ENCODE measurements at places on chromosomes 6 and 20. TPM values are rescaled to one million over a fixed set of nuclear protein-coding genes. Genes with fewer than 3 reads are reported as not detected.

DNA sequence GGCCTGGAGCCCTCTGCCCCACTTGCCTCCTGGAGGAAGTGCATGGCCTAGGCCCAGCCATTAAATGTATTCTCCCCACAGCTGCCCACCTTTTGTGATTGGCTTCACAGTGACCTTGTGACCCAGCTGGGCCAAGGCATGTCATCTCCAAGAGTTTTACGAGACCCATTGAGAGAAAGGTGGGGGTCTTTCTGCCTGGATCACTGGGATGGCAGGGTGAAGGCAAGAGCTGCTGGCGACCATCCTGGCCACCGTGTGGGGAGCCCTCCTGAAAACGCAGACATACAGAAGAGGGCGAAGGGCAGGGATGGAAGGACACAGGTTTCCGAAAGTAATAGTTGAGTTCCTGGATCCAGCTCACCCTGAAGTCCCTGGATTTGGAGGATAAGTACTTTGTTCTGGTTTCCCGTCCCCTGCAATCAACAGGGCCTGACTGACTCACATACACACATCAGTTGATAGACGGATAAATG lies 12.3 kb upstream of the SPO11 start:
- no peaks in the 10 kb centered on the region for H3K4me1 ChIP-seq
- H3K36me3 ChIP-seq, result no peaks in the 10 kb centered on the region
- H3K27ac ChIP-seq, result no peak overlapping the region
- H3K4me3 ChIP-seq, result no peak overlapping the region
- H3K27me3 ChIP-seq, result no peaks in the 10 kb centered on the region
- no peak for DNase-seq

- H3K36me3 ChIP-seq, result no peaks in the 10 kb centered on the region
- H3K27me3 ChIP-seq, result no peaks in the 10 kb centered on the region
- no peak for DNase-seq
- H3K4me3 ChIP-seq, result no peak overlapping the region
Measured at GRCh38 chr6:25874822-25875562, 949 bp upstream of the SLC17A3 start.

DNA sequence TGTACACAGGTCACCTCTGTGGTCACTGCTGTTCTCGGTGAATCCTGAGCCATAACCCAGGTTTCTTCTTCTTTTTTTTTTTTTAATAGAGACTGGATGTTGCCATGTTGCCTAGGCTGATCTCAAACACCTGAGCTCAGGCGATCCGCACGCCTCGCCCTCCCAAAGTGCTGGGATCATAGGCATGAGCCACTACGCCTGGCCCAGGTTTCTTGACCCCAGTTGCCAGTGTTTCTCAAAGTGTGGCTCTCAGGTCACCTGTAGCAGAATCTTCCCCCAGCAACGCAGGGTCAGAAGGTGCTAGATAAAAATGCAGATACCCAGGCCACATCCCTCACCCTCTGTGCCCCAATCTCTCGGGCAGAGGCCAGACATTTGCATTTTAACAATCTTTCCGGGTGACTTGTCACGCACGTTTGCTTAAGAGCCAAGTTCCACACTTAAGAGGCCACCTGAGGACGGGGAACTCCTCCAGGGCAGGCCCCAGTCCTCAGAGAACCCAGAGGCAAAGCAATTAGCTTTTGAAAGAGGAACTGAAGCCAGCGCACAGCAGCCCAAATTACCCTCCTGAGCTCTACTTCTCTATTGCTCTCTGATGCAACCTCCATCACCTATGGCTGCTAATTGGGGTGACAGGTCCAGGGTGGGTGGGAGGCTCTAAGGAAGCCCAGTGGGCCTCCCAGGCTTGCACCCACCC lies 81.8 kb downstream of the NFATC2 start:
- H3K4me1 ChIP-seq, result peaks cover 14% of the 10 kb centered on the region
- H3K27ac ChIP-seq, result no peak overlapping the region
- H3K27me3 ChIP-seq, result no peaks in the 10 kb centered on the region
- DNase-seq, result no peak
- no peak overlapping the region for H3K4me3 ChIP-seq
- no peaks in the 10 kb centered on the region for H3K36me3 ChIP-seq

The SDC4 gene
- total RNA-seq, result 62.0 TPM

The CALHM5 gene
- total RNA-seq, result 0.33 TPM

The ZNF292 gene
- total RNA-seq, result 30.3 TPM

The TENT5A gene
- 8.2 TPM for total RNA-seq

GRCh38 chr6:168948002-168948401 lies 305.6 kb downstream of the THBS2 start:
- no peaks in the 10 kb centered on the region for H3K4me1 ChIP-seq
- DNase-seq, result no peak
- H3K4me3 ChIP-seq, result no peak overlapping the region
- no peak overlapping the region for H3K27ac ChIP-seq

The PLAGL1 gene
- 22.1 TPM for total RNA-seq

The OR2J1 gene
- not detected for total RNA-seq

GRCh38 chr6:157718503-157719187 lies 104.4 kb upstream of the SNX9 start:
- no peaks in the 10 kb centered on the region for H3K36me3 ChIP-seq
- H3K4me1 ChIP-seq, result no peaks in the 10 kb centered on the region
- no peaks in the 10 kb centered on the region for H3K27me3 ChIP-seq
- no peak overlapping the region for H3K27ac ChIP-seq
- no peak for DNase-seq

The BPIFB2 gene
- not detected for total RNA-seq

The KIAA1755 gene
- 0.78 TPM for total RNA-seq

The MLN gene
- total RNA-seq, result not detected

DNA sequence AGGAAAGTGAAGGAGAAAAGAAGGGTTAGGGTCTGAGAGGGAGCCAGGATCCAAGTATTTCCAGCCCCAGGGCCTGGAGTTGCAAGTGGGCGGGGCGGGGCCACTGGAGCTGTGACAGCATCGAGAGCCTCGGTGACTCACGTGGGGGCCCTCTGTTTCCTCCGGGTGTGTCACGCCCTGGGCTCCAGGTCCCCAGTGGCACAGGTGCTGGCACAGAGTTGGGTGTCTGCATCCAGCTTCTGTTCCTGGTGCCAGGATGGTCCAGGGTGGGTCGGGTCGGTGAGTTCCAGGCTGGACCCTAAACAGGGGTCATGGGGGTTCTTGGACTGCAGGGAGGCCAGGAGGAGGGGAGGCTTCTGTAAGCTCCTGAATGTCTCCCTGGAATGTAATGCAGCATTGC lies 16.7 kb downstream of the RAET1L start:
- no peaks in the 10 kb centered on the region for H3K36me3 ChIP-seq
- DNase-seq, result no peak
- peaks cover 13% of the 10 kb centered on the region for H3K4me1 ChIP-seq
- H3K27me3 ChIP-seq, result peaks cover 3% of the 10 kb centered on the region

DNA sequence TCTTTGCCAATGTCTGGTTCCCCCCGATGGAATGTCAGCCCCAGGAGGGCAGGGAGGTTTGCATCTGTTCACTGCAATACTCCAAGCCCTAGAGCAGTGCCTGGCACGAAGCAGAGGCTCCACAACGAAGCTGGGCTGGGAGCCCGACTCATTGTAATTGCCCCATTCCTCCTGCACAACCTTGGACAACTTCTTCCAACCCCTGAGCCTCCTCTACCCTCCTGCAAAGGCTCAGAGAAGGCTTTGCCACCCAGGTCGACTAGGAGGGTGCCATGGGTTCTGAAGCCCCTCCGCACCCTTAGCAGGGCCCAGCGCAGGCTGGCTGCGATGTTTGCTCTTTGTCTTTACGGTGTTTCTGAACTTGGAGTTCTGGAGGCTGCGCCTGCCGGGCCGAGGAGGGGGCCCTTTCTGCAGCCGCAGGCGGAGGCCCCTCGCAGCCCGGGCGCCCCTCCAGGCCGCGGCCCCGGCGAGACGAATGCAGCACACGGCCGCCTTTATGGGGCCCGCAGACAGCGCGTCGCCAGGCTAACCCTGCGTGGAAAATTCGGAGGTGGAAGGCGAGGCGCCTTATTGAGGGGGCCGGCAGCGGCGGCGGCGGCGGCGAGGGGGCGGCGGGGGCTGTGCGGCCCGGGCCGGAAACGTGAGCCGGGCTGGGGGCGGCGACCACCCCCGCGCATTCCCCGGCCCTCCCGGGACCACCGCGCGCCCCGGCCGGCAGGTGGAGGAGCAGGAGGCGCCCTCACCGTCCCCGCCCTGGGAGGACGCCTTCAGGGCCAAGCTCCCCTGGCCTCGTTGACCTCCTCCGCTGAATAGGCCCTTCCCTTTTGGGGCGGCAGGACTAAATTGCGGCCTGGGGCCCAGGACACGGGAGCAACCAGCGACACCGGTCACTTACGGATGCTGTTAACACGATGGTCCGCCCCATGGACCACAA lies 27.0 kb downstream of the SNAI1 start:
- no peaks in the 10 kb centered on the region for H3K36me3 ChIP-seq
- no peak overlapping the region for H3K4me3 ChIP-seq
- no peak overlapping the region for H3K27ac ChIP-seq
- H3K4me1 ChIP-seq, result no peaks in the 10 kb centered on the region

GRCh38 chr6:105757512-105758200 lies 328.5 kb upstream of the PRDM1 start:
- H3K4me3 ChIP-seq, result no peak overlapping the region
- H3K27me3 ChIP-seq, result no peaks in the 10 kb centered on the region
- H3K36me3 ChIP-seq, result no peaks in the 10 kb centered on the region

DNA sequence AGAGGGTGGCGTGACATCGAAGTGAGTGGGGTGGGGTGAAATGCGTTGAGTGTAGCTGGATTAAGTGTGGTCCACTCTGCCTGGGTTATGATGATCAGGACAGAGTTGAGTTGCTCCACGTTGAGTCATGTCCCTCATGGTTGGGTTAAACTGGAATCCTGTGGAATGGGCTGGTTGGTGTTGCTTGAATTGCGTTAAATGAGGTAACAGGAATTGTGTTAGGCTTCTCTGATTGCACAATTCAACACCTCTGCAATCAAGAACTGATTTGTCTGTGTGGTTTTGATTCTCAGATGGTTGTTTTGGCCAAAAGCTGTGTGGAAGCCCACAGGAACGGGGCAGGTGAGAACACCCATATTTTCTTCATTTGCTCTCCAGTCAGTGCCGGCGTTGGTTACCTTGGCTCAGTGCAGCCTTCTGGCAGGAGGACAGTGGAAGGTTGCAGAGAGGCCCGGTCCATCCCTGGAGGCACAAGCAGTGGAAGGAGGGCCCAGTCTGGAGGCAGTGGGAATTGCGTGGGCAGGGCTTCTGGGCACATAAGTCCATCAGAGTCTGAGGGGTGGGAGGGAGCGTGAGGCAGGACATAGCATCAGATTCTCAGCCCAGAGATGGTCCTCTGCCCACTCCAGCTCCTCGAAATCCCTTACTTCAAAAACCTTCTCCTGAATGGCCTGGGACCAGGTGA lies 11.6 kb downstream of the NOTCH4 start:
- H3K4me3 ChIP-seq, result no peak overlapping the region
- no peaks in the 10 kb centered on the region for H3K4me1 ChIP-seq
- DNase-seq, result no peak
- no peaks in the 10 kb centered on the region for H3K27me3 ChIP-seq
- no peaks in the 10 kb centered on the region for H3K36me3 ChIP-seq

DNA sequence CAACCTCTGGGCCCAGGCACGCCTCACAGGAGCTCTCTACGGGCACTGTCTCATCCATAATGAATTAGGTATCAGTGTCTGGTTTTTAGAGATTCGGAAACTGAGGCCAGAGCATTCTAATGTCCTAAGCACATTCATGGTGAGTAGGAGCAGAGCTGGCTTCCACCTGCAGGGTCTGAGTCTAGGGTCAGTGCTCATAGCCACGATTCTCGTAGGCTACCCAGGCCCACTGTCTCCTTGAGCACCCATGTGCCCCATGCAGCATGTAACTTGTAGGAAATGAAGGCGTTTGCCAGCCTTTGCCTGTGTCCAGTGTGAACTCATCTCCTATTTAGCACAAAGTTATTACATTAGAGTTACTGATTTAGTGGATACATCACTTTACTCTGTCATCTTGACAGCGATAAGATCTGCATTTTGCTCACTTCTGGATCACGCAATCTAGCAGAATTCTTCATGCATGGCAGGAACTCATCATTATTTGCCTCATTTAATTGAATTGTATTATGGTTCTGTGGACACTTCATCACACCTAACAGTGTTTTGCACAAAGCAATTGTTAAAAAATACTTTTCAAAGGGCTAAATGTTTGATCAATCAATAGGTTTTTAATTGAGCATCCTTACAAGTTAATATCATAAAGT lies 205.3 kb upstream of the SULF2 start:
- H3K27me3 ChIP-seq, result no peaks in the 10 kb centered on the region
- no peak for DNase-seq
- H3K4me1 ChIP-seq, result no peaks in the 10 kb centered on the region
- H3K27ac ChIP-seq, result no peak overlapping the region

The LAMP5 gene
- not detected for total RNA-seq

GRCh38 chr6:99512033-99512432 lies 3.2 kb downstream of the USP45 start:
- H3K27ac ChIP-seq, result no peak overlapping the region
- peaks cover 15% of the 10 kb centered on the region for H3K4me1 ChIP-seq
- H3K4me3 ChIP-seq, result no peak overlapping the region
- no peaks in the 10 kb centered on the region for H3K36me3 ChIP-seq
- no peaks in the 10 kb centered on the region for H3K27me3 ChIP-seq

The NKAIN2 gene
- not detected for total RNA-seq

The GGTLC1 gene
- 3.4 TPM for total RNA-seq

The UNC5CL gene
- 30.3 TPM for total RNA-seq

- H3K4me3 ChIP-seq, result no peak overlapping the region
- H3K27me3 ChIP-seq, result no peaks in the 10 kb centered on the region
- H3K4me1 ChIP-seq, result no peaks in the 10 kb centered on the region
- no peak overlapping the region for H3K27ac ChIP-seq
Measured at GRCh38 chr6:66128243-66128642, 421.2 kb upstream of the EYS start.

DNA sequence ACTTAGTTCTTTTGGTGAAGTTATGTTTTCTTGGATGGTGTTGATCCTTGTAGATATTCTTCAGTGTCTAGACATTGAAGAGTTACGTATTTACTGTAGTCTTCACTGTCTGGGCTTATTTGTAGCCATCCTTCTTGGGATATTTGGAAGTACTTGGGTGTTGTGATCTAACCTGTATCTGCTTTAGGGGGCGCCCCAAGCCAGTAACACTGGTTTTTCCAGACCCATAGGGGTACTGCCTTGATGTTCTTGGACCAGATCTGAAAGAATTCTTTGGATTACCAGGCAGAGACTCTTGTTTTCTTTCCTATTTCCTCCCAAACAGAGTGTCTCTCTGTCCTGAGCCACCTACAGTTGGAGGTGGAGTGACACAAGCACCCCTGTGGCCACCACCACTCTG lies 309.1 kb upstream of the IMPG1 start:
- H3K27me3 ChIP-seq, result no peaks in the 10 kb centered on the region
- DNase-seq, result no peak
- H3K4me3 ChIP-seq, result no peak overlapping the region
- H3K27ac ChIP-seq, result no peak overlapping the region

All from body of pancreas (tissue), 4 donors.